Mucosa of gallbladder (tissue), 1 donor: ENCODE measurements at places on chromosomes 7 and 10. TPM values are rescaled to one million over a fixed set of nuclear protein-coding genes. Genes with fewer than 3 reads are reported as not detected.

DNA sequence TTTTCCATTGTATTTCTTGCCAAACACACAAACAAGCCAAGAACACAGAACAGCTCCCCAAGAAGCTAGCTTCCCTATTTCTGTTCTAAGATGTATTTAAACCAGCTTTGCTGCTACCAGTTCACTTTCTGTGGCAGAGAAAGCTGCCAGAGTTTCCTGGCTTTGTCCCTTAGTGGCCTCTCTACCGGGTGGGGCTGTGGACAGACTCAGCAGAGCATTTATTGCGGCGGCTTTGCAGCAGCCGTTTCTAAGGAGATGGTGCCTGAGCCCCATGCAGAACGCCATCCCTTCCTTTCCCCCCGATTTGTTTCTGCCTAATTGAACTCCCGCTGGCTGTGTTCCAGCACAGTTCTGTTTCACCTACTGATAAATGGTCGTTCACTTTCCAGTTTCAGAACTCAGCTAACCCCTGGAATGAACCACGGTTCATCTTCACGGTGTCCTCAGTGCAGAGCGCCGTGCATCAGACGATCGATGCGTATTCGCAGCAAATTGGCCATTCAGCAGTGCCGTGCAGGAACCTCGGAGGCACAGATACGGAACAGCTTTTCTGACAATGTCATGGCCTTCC is 33.8 kb upstream of the SFMBT2 start:
- DNase-seq: no peak

MYO3A gene
- 0.06 TPM for total RNA-seq

- DNase-seq: no peak
Measured at GRCh38 chr10:646118-646524, 43.3 kb downstream of the DIP2C start.

BMPER gene
- total RNA-seq: 5.0 TPM

- DNase-seq: no peak
Measured at GRCh38 chr10:6889718-6890117, 309.6 kb upstream of the PRKCQ start.

DNA sequence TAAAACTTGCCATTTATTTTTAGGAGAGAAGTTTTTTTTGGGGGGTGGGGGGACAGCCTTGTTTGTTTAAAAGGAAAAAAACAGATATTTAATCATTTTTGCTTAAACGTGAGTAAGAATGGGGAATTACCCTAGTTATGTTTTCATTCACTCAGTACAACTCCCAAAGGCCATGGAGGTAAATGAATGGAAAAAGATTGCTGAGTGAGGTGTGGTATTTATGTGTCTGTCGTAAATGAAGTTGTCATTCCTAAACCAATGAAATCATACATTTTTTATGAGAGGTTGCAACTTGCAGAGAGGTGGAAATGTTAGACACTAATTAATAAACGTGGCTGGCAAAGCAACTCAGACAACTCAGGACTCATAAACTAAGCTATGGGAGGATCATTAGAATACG is 218.1 kb downstream of the CELF2 start:
- no peak for DNase-seq

DNA sequence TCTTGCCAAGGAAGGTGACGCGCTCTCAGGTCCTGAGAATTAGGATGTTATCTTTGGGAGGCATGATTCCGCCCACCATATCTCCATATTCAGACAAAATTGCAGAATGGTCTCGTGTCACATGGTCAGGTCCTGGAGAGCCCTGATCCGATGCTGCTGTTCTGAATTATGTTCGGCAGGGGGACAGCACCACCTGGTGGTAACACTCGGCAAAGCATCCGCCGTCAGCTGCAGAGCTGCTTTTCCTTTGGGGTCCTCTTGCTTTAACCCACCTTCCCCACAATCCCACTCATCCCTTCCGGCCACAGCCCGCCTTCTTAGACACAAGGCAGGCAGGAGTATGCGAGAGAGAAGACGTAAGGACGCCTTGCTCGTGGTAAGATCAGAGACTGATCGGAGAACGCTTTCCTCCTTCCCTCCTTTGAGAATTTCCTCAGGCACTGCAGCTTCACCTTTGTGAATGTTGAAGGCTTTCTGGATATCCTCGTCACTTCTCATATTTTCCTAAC is 327.8 kb upstream of the C7orf33 start:
- DNase-seq: peak; percentile 59

GRCh38 chr10:44116474-44116873 is 268.4 kb downstream of the CXCL12 start:
- DNase-seq: no peak

DNA sequence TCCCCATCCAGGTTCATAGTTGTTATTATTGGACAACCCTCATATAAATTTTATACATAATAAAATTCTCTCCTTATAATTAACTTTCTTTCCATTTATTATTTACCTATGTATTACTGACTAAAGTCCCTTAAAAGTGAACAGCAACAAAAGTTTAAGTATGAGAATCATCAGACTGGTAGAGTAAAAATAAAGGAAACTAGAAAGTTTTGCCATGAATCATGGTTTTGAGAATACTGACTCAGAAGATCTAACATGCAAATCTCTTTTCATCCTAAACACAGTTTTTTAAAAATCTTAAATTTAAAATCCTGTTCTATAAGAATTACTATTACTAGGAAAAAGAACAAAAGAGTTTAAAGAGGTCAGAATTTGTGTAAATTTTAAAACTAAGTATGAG is 32.1 kb downstream of the HERC4 start:
- DNase-seq: no peak

GRCh38 chr7:73557397-73558257 is at the start of gene BCL7B:
TSS of gene BCL7B (minus strand) at chr7:73557690. CDS start at chr7:73557578, 112 bp downstream.
- DNase-seq: peak; percentile 61

DNA sequence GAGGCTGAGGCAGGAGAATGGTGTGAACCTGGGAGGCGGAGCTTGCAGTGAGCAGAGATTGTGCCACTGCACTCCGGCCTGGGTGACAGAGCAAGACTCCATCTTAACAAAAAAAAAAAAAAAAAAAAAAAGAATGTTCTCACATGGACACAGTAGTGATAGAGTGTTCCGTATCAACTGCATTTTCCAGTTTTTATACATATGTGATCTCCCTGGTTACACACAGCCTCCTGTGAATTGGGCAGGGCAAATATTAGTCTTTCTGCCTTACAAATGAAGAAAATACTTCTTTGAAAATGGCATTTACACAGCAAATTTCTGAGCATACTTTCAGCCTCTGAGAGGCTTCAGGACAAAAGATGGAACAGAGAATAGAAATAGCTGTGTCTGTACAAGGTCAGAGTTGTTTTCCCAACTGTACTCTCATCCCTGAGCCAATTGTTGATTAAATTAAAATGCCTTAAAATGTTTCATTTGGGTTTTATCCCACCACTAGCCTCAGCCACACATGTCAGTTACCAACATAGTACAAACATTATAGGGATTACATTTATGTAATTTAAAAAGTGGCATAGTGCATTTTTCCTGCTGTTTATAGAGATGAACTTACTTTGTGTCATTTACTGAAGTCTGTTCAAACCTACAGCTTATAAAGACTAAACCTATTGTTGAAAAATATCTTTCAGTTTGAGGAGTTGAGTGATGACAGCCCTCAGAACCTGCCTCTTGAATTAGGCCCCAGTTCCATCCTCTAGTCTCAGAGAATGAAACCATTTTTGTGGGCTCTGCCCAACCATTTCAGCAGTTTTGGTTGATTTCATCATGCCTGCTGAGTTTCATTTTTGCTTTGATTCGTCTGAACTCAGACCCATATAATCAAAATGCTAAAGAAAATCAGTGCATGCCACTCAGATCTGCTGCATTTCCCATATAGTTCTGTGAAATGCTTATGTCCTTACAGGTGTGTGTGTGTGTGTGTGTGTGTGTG is 609.4 kb upstream of the C7orf33 start:
- DNase-seq: no peak

GRCh38 chr10:132308587-132309470 is 1.1 kb upstream of the STK32C start:
- no peak for DNase-seq

DNA sequence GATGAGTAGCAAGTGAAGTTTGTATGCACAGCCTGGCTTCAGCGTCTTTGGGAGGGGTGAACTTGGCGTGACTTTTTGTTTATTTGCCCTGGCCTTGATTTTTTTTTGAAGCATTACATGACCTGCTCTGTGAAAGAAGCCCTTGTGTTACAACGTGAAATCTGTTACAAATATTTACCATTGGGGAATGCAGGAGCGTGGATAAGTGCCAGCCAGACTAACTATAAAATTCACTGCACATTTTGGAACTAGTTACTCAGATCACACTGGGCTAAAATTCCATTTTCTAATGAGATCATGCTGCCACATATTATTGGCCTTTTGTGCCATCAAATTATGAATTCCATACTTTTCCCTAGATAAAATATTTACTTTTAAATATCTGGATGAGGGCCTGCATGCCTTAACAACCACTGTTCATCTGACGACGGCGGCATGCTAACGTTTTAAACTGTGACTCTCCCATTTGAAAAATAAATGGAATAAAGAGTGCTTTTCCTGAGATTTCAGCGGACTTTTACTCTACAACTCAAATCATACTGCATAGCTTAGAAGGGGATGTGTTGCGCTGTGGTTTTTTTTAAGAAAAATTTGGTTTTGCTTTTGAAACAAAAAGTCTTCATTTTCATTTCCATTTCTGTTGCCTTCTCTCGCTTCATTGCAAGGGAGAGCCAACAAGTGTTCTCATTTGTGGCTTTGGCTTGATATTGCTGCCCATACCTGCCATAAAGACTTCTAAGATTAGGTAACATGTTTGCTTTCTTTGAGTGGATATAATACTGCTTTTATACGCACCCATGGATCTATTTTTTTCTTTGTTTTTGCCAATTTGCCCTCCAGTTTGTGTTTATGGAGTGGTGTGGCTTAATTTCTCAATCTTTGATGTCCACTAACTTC is 352.2 kb downstream of the TFEC start:
- DNase-seq: no peak

GRCh38 chr7:79258826-79259225 is 194.6 kb downstream of the MAGI2 start:
- no peak for DNase-seq

GRCh38 chr7:11437994-11438393 is 394.0 kb downstream of the THSD7A start:
- no peak for DNase-seq

ANKRD2 gene
- total RNA-seq: 2.3 TPM

- no peak for DNase-seq
Measured at GRCh38 chr7:44977304-44977958, 1.4 kb downstream of the MYO1G start.

DNA sequence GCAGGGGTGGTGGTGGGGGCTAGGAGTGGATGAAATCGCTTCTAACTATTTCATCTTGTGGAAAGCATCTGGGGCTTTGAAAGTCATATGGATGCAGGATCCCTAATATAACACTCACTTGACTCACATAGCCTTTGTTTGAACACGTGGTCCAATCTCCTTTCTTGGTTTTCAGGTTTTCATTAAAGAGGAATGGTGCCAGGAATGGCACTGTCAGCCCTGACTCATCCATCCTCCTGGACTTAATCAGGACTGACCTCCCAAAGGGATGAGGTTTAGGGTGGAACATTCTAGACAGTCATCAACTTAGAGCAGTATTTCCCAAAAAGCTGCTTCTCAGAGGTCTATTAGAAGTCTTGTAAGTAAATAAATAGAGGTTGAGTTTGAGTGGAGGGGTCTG is 162.0 kb upstream of the PLXNA4 start:
- DNase-seq: no peak

SLC18A3 gene
- 0.20 TPM for total RNA-seq

- no peak for DNase-seq
Measured at GRCh38 chr10:17062009-17062408, 67.6 kb downstream of the CUBN start.

GRCh38 chr7:158345731-158346130 is 241.9 kb downstream of the PTPRN2 start:
- no peak for DNase-seq

ZNF727 gene
- 4.0 TPM for total RNA-seq

SCD gene
- 97.0 TPM for total RNA-seq

DNA sequence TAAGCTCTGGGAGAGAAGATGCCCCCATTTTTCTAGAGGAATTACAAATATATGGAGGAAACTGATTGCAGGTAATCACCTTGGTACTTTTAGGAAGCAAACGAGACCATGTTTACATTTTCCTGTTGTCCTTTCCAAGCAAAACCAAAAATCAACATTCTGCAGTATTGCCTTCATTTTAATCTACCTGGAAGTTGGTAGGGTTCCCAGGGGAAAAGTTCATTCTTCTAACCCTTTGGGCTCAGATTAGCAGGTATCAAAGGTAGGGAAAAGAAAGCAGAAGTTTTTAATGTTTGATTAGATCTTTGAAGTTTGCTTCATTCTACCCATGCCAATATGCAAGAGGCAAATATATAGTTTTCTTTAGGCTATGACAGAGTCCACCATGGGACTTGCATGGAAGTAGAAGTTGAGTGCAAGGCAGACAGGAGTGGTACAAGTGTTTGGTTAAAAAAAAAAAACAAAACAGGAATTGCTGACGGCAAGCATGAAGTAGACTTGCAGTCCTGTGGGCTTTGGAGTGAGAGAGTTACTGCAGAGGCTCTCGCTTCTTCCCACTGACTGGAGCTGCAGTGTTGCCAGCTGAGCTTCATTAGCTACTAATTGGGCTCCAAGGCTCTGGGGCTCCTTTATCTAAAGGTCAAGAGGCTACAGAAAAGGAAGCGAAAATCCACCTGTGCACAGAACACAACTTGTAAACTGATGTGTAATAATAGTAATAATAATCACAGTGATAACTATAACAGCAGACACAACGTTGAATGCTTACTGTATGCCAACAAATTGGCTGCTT is 28.9 kb upstream of the ASAH2 start:
- no peak for DNase-seq

- no peak for DNase-seq
Measured at GRCh38 chr7:111568870-111569462, 6.7 kb upstream of the IMMP2L start.

- DNase-seq: no peak
Measured at GRCh38 chr10:121787169-121787568, 140.7 kb downstream of the ATE1 start.

IGF2BP3 gene
- total RNA-seq: 0.66 TPM

GNAI1 gene
- 47.5 TPM for total RNA-seq

CRHR2 gene
- 0.12 TPM for total RNA-seq

DNA sequence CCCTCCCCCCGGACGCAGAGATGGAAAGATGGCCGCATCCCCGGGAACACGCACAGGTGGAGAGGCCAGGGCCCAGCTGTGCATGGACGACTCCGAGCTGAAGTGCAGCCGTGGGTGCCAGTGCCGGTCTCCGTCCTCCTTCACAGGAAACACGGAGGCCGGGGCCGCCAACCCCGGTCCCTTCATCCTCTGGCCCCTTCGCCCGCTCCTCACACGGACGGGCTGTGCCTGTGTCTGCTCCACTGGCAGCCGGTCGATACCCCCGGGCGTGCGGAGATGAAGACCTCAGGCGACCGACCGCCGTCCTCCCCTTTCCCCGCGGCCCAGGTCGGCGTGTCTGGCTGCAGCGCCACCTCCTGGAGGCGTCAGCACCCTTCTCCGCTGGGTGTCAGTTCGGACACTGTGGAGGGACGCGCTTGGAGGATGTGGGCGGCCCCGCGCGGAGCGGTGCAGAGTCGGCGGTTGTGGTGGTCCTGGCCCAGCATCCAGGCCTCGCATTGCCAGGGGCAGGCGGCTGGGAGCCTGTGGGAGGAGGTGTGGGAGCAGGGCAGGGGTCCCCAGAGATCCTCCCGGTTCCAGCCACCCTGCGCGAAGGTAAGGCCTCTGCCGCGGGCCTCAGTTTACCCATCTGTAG is 9.9 kb downstream of the ZNF511 start:
- peak; percentile 48 for DNase-seq

- peak; percentile 66 for DNase-seq
Measured at GRCh38 chr10:127906548-127907377, at the start of gene PTPRE. TSS of gene PTPRE (plus strand) at chr10:127907103. CDS start at chr10:128040882, 133,779 bp downstream.

- no peak for DNase-seq
Measured at GRCh38 chr10:128808921-128809440, 658.1 kb upstream of the MGMT start.
